H9 (cell line): ENCODE measurements at places on chromosomes 12 and 14. TPM values are rescaled to one million over a fixed set of nuclear protein-coding genes. Genes with fewer than 3 reads are reported as not detected.
A peak's percentile ranks its signal among the peaks of the same experiment; 100 is the strongest.

DNA sequence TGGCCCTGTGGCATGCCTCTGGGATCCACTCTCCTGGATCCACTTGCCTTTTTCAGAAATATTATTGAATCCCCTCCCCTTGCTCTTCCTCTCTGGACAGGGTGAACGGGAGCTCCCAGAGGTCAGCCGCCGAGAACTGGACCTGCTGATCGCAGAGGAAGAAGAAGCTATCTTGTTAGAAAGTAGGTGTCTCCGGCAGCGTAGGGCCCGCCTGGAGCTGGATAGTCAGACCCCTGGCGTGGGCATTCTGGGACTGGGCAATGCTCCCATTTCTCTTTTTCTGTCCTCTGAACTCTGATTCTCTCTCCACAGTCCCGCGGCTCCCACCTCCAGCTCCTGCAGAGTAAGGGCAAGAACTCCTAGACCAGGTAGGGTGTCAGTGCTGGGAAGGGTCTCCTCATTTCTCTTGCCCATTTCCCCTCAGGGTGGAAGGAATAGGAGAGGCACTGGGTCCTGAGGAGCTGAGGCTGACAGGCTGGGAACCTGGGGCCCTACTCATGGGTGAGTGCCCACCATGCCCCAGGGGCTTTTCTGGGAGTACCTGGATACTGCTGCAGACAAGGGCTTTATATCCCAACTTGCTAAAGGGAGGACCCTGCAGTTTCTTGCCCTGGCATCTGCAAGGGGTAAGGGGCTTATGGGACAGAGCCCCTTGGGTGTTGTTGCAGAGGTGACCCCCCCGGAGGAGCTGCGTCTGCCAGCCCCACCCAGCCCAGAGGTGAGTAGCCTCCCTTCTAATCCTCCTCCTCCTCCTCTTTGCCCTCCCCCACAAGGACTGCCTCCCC, 5.4 kb downstream of the REC8 start:
- peaks cover 54% of the 10 kb centered on the region for H3K36me3 ChIP-seq
- no peak for DNase-seq
- no peak overlapping the region for H3K4me3 ChIP-seq
- no peaks in the 10 kb centered on the region for H3K4me1 ChIP-seq
- H3K27me3 ChIP-seq, result no peaks in the 10 kb centered on the region

DNA sequence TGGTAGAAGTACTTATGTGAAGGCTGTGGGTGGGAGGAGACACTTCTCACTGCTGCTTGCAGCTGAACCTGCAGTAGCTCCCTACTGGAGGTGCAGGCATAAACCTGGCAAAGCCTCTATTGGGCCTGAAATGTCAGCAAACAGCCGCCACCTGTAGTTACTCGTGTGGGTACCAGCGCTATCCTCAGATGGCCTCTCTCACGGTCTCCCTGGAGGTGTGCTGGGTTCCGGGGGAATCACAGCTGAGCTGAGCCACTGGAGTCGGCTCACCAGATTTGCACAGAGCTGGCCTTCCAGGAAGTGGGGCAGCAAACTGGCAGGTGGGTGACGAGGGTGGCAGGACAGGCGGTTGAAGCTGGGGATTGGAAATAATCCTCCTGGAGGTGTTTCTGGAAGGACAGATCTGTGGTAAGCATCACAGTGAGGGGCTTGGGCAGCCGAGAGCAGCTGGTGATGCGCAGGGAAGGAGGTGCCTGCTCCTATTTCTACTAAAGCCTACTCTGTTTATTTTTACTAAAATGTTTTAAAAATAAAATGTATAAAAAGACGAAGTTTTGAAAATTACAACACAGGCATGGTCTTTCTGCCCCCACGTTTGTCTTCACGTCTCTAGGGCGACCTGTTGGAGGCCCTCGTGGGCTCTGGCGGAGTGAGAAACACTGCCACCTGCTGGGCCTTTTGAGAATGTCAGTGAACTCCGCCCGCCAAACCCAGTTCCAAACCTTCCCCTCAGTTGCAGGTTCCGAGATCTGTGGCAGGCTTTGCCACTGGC, 67.8 kb upstream of the PLEKHG3 start:
- H3K4me1 ChIP-seq, result peaks cover 4% of the 10 kb centered on the region; the same call in 1 of the 2 replicates
- peak; percentile 82 for DNase-seq
- H3K27me3 ChIP-seq, result no peaks in the 10 kb centered on the region
- H3K27ac ChIP-seq, result no peak overlapping the region
- H3K36me3 ChIP-seq, result no peaks in the 10 kb centered on the region

DNA sequence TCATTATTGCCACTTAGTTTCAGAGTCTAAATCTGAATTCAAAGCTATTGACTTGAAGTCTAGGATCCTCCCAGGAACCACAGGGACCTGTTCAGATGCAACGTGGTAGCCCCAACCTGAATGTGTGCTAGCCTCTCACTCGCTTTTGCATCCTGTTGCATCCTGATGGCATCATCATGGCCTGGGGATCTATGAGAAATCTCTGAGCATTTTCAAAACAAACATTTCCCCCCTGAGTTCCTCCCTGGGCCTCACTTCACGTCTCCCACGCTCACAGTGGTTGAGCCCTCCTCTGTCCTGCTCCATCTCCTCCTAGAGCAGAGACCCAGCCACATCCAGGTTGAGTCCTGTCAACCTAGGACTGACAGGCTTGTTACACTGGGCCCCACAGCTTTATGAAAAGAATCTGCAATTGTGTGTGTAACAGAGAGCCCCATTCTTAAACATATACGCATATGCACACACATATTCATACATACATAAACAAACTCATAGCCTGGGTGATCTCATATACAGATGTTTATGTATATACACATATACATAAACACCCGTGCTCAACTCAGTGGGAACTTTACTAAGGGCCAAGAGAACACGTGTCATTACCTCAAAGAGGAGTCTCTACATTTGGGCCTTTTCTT, 5.4 kb upstream of the KRT72 start:
- no peaks in the 10 kb centered on the region for H3K4me1 ChIP-seq
- DNase-seq, result peak; percentile 13
- no peaks in the 10 kb centered on the region for H3K27me3 ChIP-seq
- no peaks in the 10 kb centered on the region for H3K36me3 ChIP-seq
- no peak overlapping the region for H3K27ac ChIP-seq
- H3K4me3 ChIP-seq, result no peak overlapping the region

GRCh38 chr14:99078426-99078825, 193.6 kb downstream of the BCL11B start:
- H3K36me3 ChIP-seq, result no peaks in the 10 kb centered on the region
- H3K4me3 ChIP-seq, result no peak overlapping the region
- H3K27ac ChIP-seq, result no peak overlapping the region
- H3K4me1 ChIP-seq, result no peaks in the 10 kb centered on the region; the same call in 1 of the 2 replicates
- no peaks in the 10 kb centered on the region for H3K27me3 ChIP-seq

- peaks cover 13% of the 10 kb centered on the region for H3K36me3 ChIP-seq
- no peak overlapping the region for H3K4me3 ChIP-seq
- no peaks in the 10 kb centered on the region for H3K4me1 ChIP-seq
- no peaks in the 10 kb centered on the region for H3K27me3 ChIP-seq
Observed at GRCh38 chr12:12240662-12241340, 26.0 kb downstream of the LRP6 start.

DNA sequence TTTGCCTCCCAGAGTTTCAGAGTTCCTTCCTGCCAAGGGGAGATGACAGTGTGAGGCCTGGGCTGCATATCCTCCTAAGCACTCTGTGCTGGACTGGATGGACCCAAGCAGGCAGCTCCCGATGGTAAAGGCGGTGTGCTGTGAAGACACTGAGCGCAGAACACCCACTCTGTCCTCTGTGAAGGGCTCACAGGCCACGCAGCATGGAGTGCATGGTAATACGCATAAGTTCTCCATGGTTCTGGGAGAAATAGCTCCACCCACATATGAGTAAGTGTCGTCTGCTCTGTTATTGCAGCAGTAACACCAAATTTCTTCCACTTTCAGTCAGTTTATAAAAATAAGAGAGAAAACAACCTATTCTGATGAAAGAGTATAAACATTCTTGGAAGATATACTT, 55.8 kb downstream of the TMEM30B start:
- no peak for DNase-seq
- H3K4me1 ChIP-seq, result peaks cover 5% of the 10 kb centered on the region; the same call in 1 of the 2 replicates
- no peak overlapping the region for H3K4me3 ChIP-seq
- no peaks in the 10 kb centered on the region for H3K36me3 ChIP-seq

- no peak overlapping the region for H3K27ac ChIP-seq
- H3K36me3 ChIP-seq, result no peaks in the 10 kb centered on the region
- DNase-seq, result no peak
- no peak overlapping the region for H3K4me3 ChIP-seq
- H3K27me3 ChIP-seq, result no peaks in the 10 kb centered on the region
Observed at GRCh38 chr14:65772921-65773574, 360.5 kb downstream of the FUT8 start.

DNA sequence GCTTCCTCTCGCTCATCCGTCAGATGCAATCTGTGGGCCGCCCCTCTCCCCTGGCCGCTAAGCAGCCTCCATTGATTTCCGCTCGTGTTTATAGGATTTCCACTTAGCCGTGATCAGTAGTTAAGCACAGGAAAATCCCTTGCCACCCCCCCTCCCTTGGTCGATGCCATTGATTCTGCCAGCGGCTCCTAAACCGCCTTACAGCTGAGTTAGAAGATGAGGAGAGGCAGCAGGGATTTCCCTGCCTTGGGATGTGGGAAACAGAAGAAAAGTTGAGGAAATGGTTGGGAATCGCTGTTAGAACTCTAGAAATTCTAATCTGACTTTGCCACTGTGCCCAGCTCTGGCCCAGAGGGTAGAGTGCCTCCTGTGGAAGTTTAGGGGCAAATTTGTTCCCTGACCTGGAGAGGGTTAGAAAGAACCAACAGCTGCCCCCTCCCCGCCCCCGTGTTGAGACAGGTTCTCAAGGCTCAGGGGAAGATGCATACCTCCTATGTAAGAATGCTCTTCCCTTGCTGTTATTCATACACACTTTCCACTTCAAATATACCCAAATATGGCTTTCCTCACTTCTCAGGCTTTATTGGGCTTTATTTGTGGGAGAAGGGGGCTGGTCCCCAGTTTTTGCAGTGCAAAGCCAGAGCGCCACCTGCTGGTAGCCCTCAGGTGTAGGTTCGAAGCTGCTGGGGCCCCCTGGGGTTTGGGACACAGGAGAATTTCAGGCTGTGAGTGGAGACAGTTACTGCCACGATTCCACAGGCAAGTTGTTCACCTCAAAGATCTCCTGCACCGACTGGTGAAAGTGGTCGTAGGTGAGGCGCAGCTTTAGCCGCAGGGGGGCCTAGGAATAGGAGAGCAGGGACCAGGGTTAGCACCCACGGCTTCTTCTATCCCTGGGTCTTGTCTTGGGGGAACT, 3.2 kb downstream of the THTPA start:
- peaks cover 63% of the 10 kb centered on the region for H3K36me3 ChIP-seq
- no peak overlapping the region for H3K27ac ChIP-seq
- peak overlapping the region; percentile 48; the same call in 2 of the 3 replicates for H3K4me3 ChIP-seq
- peaks cover 4% of the 10 kb centered on the region; the same call in 1 of the 2 replicates for H3K4me1 ChIP-seq

- no peaks in the 10 kb centered on the region for H3K4me1 ChIP-seq
- no peak for DNase-seq
- no peaks in the 10 kb centered on the region for H3K27me3 ChIP-seq
- H3K27ac ChIP-seq, result no peak overlapping the region
- H3K36me3 ChIP-seq, result peaks cover 14% of the 10 kb centered on the region
- no peak overlapping the region for H3K4me3 ChIP-seq
Observed at GRCh38 chr14:101824339-101824727, 62.8 kb downstream of the PPP2R5C start.

GRCh38 chr14:29062466-29062865, 295.9 kb downstream of the FOXG1 start:
- H3K4me1 ChIP-seq, result no peaks in the 10 kb centered on the region
- H3K27me3 ChIP-seq, result no peaks in the 10 kb centered on the region
- no peaks in the 10 kb centered on the region for H3K36me3 ChIP-seq
- DNase-seq, result no peak

DNA sequence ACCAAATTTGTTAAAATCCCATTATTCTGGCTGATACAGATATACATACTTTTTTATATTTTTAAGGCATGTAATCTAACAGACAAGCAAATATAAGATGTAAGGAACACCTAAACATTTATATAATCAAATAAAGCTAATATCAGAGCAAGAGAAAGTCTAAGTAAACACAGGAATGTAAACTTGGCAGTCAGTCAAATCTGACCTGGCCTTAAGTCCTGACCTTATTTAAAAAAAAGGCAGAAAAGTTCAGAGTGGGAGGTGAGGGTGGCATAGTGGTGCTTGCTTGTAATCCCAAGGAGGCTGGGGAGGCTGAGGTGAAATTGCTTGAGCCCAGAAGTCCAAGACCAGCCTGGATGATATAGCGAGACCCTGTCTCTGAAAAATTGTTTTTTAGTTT, 152.6 kb downstream of the DERA start:
- no peaks in the 10 kb centered on the region for H3K27me3 ChIP-seq
- H3K4me1 ChIP-seq, result no peaks in the 10 kb centered on the region
- H3K4me3 ChIP-seq, result no peak overlapping the region
- no peaks in the 10 kb centered on the region for H3K36me3 ChIP-seq

DNA sequence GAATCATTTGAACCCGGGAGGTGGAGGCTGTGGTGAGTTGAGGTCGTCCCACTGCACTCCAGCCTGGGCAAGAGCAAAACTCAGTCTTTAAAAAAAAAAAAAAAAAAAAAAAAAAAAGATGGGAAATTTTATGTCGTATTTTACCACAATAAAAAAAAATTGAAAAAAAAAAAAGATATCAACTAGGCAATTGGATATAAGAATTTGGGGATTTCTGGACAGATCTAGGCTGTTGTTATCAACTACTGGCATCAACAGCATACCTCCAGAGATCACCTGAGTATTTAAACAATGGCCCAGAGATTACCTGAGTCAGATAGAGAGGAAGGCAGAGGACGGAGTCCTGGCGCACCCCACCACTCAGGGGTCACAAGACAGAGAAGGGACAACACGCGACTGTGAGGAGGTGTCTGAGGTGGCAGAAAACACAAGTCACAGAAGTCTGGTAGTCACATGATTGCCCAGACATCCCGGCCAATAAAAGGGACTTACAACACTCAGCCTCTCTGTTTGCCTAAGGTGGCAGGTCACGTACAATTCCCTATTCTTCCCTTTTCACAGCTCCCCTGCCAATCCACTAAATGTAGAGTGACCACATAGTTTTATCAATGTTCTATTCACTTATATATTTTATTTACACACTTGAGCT, 1.8 kb downstream of the SPRING1 start:
- no peaks in the 10 kb centered on the region for H3K27me3 ChIP-seq
- peak overlapping the region; percentile 96 for H3K4me3 ChIP-seq
- H3K27ac ChIP-seq, result no peak overlapping the region
- H3K4me1 ChIP-seq, result no peaks in the 10 kb centered on the region; the same call in 1 of the 2 replicates
- peaks cover 26% of the 10 kb centered on the region for H3K36me3 ChIP-seq
- no peak for DNase-seq

Gene TRIP11
- total RNA-seq, result 28.8 and 33.5 TPM in 2 replicates

Gene SRGAP1
- total RNA-seq, result 3.4 and 4.8 TPM in 2 replicates

Gene BEGAIN
- 2.6 and 2.7 TPM in 2 replicates for total RNA-seq

Gene WDR89
- total RNA-seq, result 24.0 and 26.4 TPM in 2 replicates

Gene KLRC3
- total RNA-seq, result not detected in 2 replicates

Gene TMEM229B
- 0.22 and 0.24 TPM in 2 replicates for total RNA-seq
